Activated naive CD4-positive, alpha-beta T cell treated with anti-CD3 and anti-CD28 coated beads for 36 hours (primary cell): ENCODE measurements at places on chromosomes 3 and 15.
A peak's percentile ranks its signal among the peaks of the same experiment; 100 is the strongest.

- DNase-seq, result no peak
Observed at GRCh38 chr15:43219929-43220928, 589 bp downstream of the EPB42 start.

DNA sequence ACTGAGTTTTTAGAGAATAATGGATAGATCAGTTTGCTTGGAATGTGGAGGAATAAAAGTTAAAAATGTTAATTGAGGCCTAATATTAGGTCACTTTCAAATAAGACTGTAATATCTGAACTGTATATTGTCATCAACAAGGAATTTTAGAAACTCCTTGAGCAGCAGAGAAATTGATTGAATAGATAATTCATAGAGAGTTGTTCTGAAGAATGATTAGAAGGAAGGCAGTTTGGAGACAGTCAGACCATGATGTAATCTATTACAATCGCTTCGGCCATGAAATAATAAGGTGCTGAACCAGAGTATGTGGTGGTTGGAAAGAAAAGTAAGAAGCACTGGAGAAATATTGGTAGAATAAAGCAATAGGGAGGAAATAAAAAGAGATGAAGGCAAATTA lies 15.7 kb downstream of the ECT2 start:
- no peak for DNase-seq

- DNase-seq, result peak; percentile 23
Observed at GRCh38 chr3:44555723-44556122, 730 bp downstream of the ZKSCAN7 start.

DNA sequence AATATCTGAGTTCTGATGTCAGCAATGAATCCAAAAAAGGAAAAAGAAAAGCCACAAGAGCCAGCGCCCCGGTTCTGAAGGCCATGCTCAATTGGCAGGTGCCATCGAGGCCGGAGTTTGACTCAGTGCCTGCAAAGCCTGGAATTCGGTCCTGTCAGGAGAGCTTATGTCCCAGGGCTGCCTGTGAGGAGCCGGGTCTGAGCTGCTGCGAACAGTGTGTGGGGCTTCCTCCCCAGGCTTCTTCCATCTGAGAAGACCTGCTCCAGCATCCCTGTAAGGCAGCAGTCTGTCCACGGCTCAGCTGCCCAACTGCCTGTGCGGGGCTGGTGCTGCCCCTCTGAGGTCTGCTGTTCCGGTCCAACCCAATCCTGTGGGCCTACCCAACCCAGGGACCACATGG lies 46.1 kb downstream of the ROPN1B start:
- DNase-seq, result no peak

GRCh38 chr15:66670762-66671580 lies 31.1 kb upstream of the SMAD6 start:
- no peak for DNase-seq

GRCh38 chr3:133125171-133125570 lies 87.0 kb downstream of the TMEM108 start:
- no peak for DNase-seq

- DNase-seq, result no peak
Observed at GRCh38 chr3:37183976-37184375, 9.6 kb upstream of the LRRFIP2 start.
